ENCODE measurements at places on chromosomes 6 and 20. TPM values are rescaled to one million over a fixed set of nuclear protein-coding genes. Genes with fewer than 3 reads are reported as not detected.
A peak's percentile ranks its signal among the peaks of the same experiment; 100 is the strongest.

DNA sequence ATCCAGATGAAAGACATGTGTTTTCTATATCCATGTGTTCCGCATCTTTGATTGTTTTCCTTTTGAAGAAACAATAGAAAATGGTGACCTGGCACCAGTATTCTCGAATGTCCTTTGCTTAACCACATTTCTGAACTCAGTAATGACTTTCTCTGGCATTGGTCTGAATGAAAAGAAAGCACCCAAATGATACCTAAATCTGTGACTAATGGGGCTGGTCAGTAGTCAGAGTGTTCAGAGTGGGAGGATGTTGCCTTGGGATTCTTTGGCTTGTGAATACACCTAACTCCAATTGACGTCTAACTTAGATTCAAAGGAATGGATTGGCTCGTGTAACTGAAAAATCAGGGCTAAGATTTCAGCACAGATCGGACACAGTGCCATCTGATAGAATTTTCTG, 27.1 kb downstream of the PARD6B start:
- no peak overlapping the region for H3K27ac ChIP-seq
- H3K4me1 ChIP-seq = peaks cover 15% of the 10 kb centered on the region
- no peaks in the 10 kb centered on the region for H3K27me3 ChIP-seq
- no peak for DNase-seq
- no peak overlapping the region for H3K4me3 ChIP-seq

DNA sequence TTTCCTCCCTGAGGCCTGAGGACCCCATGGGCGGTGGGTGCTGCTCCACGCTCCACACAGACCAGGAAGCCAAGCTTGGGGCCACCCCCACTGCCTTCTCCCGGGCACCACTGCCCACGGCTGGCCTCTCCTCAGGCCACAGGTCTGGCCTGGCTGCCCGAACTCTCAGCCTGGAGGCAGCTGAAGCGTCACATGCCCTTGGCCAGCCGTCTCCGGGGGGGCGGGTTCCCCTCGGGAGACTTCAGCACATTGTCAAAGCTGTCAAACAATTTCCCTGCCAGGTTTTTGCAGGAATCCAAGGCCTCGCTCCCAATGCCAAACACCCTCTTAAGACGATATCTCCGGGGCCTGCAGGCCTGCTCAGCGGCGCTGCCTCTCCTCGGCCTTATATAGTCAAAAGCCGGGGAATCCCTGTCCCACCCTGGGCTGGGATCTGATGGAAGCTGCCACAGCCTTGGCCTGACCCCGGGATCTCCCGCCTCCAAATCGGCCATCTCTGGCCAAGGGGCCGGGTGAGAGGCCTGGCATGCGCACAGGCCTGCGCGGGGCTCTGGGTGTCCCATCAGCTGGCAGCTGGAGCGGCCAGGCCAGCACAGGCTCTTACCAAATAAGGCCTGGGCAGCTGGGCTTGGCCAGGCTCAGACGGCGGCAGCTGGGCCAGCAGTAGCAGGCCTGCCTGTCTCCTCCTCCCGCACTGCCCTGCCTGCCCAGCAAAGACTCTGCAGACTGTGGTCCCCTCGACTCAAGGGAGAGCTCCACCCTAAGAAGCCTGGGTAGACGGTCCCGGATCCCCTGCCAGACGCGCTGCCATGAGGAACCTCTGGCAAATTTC, 49.7 kb downstream of the RBM38 start:
- peak; percentile 88 for DNase-seq
- H3K4me1 ChIP-seq = peaks cover 19% of the 10 kb centered on the region
- no peaks in the 10 kb centered on the region for H3K27me3 ChIP-seq
- H3K27ac ChIP-seq = peak overlapping the region; percentile 66
- no peak overlapping the region for H3K4me3 ChIP-seq

DNA sequence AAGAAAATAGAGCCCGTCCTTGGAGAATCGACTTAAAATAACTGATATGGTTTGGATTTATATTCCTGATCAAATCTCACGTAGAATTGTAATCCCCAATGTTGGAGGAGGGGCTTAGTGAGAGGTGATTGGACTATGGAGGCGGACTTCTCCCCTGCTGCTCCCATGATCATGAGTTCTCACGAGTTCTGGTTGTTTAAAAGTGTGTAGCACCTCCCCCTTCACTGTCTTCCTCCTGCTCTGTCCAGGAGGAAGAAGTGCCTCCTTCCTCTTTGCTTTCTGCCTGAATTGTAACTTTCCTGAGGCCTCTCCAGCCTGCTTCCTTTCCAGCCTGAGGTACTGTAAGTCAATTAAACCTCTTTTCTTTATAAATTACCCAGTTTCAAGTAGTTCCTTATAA, 529.2 kb downstream of the HAO1 start:
- no peaks in the 10 kb centered on the region for H3K4me1 ChIP-seq
- no peak for DNase-seq
- H3K36me3 ChIP-seq = no peaks in the 10 kb centered on the region
- no peaks in the 10 kb centered on the region for H3K27me3 ChIP-seq
- no peak overlapping the region for H3K4me3 ChIP-seq
- no peak overlapping the region for H3K27ac ChIP-seq

DNA sequence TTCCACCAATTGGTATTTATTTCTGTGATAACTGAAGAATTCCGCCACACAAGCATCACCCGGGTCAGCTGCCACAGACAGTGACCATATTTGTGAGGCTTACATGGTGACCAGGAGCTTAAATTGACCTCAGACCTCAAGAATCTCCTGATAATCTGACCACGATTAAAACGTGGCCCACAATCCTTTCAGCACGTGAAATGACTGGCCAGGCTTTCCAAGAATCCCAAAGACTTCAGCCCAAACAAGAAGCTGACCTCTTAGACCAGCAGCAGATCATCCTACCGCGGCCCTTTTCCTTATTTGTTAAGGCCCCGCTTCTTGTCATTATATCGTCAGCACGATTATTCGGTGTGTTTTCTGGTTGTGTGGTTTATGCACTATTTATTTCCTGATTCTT, 45.6 kb upstream of the CD93 start:
- no peak overlapping the region for H3K4me3 ChIP-seq
- no peaks in the 10 kb centered on the region for H3K27me3 ChIP-seq

The CABLES2 gene
- total RNA-seq = 4.1 TPM

The PERP gene
- 33.2 TPM for total RNA-seq

Measured in upper lobe of right lung (tissue), 1 donor.